ENCODE measurements at places on chromosomes 7 and 10.

- DNase-seq, result no peak
These were observed 13.6 kb downstream of the GIMAP4 start for GRCh38 chr7:150580638-150581394.

- DNase-seq, result peak; percentile 16
These were observed 569 bp downstream of the CAV1 start for GRCh38 chr7:116525298-116525912.

GRCh38 chr10:50421026-50421719 lies 169.9 kb upstream of the ASAH2 start:
- no peak for DNase-seq

DNA sequence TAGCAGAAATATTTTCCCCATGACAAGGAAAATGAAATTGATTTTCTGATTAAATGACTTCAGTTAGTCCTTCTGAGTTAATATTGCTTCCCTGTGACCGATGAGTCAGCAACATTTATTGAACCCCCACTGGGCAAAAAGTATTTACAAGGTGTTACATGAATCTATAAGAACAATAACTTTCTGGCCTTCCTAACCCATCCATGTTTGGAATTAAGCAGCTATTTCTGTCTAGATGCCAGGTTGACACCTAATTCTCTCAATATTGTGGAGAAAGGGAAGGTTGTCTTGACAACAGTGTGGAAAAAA lies 112.9 kb upstream of the JAZF1 start:
- DNase-seq, result no peak

- DNase-seq, result no peak
These were observed 2.7 kb upstream of the IQUB start for GRCh38 chr7:123537026-123537642.

DNA sequence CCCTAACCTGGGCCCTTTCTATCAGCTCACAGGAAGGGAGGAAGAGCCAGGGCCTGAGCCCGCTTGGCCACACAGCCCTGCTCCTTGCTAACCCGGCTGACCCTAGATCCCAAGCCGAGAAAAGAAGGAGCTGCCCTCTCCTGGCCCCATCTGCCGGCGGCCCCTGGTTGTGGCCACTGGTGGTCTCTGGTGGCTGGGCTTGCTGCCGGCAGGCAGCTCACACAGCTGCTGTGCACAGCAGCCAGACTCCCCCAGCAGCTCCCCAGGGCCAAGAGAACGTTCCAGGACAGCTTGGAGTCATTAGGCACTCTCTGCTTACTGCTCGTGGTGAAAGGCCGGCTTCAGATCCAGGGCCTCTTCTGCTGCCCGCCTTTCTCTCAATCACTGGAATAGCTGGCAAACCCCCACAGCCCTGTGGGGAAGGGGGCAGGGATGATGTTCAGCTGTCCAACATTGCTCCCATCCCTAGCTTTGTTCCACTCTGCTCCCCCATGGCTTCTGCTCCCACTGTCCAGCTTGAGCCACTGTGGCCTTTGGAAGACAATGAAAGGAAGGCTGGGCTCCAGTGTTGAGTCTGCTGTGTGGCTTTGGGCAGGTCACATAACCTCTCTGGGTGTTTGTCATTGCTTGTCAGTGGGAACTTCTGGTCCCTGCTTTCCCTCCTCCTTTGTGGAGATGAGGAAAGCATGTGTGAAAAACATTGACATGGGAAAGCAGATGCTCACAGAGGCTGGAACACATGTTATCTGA lies 35.4 kb upstream of the COL13A1 start:
- DNase-seq, result no peak

- DNase-seq, result no peak
These were observed 124.8 kb downstream of the PPP1R17 start for GRCh38 chr7:31811650-31812461.

- DNase-seq, result no peak
These were observed 903 bp upstream of the KCNMA1 start for GRCh38 chr10:77638321-77639101.

GRCh38 chr10:86663046-86663345 lies 5.3 kb upstream of the LDB3 start:
- DNase-seq, result no peak

DNA sequence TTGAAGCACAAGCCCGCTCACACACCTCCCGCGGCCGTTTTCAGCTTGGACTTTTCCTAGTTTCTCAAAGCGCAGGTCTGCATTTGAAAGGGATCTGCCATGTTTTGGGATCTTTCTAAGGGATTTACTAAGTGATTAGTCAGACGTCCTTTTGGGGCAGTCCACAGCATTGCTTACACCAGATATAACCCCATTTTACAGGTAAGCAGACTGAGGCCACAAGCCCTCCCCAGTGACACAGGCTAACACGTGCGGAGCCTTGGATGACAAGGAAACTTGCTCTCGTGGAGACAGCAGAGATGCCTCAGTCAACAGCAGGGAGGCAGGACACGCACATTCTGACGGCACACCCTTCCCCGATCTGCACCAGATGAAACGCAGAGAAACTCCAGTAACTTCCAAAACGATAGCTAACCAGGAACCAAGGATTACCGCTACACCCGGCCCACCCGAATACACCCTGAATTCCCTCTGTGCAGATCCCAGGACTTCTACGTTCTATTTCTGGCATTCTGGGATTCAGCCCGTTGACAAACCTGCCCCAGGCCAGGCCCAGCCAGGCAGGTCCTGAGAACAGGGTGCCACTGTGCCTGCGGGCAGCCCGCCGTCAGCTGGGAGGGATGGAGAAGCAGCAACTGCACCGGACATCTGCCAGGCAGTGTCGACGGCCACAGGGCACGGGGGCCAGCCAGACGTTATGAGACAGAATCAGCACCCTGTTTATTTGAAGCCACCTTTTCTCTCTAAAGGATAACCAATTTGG lies 27.9 kb downstream of the FOXL3 start:
- DNase-seq, result no peak

GRCh38 chr7:82019551-82020475 lies 250.0 kb upstream of the HGF start:
- DNase-seq, result peak; percentile 6

- DNase-seq, result no peak
These were observed 24.9 kb downstream of the CYP2W1 start for GRCh38 chr7:1007901-1008300.

DNA sequence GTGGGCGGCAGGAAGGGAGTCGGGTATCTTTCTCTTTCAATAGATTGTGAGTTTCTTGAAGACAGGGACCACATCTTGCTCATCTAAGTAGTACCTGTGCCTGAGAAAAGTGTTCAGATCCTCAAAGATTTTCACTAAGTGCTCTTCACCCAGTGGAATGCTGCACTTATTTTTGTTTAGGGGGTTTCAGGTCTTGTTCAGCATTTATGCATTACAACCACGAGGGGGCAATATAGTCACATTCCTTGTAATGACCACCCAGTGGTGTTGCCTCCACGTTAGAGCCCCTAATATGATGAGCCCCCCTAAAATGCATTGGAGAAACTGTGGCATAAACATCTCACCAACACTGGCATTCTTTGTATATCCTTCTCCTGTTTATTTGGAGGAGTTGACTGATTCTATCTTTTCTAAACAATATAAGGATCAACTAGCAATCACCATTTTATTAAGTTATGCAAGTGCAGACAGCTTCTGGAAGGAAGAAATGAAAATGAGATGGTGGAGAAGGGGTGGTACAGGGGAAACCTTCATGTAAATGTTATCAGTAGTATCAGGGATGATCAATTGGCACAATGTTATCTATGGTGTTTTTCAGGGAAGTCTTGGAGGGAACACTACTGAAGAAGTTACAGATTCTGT lies 3.1 kb upstream of the PAPSS2 start:
- DNase-seq, result no peak

DNA sequence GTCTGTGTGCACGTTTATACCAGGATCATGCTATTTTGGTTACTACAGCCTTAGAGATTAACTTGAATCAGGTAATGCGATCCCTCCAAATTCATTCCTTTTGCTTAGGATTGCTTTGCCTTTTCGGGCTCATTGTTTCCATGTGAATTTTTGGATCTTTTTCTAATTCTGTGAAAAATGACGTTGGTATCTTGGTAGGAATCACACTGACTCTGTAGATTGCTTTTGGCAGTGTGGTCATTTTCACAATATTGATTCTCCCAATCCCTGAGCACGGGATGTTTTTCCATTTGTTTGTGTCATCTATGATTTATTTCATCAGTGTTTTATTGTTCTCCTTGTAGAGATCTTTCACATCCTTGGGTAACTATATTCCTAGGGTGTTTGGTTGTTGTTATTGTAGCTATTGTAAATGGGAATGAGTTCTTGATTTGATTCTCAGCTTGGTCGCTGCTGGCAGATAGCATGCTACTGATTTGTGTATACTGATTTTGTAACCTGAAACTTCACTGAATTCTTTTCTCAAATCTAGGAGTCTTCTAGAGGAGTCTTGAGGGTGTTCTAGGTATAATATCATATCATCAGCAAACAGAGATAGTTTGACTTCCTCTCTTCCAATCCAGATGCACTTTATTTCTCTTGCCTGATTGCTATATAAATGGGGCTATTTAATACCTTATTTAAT lies 18.2 kb downstream of the SNX8 start:
- no peak for DNase-seq

DNA sequence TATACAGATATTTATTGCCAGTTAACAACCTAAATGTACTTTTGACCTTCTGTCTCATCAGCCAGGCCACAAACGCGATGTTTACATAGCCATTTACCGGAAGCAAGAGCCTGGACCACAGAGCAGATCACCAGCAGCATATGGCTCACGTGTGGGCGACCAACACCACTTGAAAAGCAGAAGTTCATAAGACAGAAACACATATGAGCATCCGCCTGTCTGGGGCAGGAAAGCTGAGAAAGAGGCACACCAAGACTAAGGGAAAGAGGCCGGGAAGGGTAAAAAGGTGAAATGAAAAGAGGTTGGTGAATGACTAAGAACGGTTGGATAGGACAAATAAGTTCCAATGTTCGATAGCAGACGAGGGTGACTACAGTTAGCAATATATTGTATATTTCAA lies 1.3 kb downstream of the ABCB1 start:
- no peak for DNase-seq

Data from NT2/D1 (cell line).